Fibroblast of skin of left biceps (primary cell): ENCODE measurements at places on chromosomes 7 and 10.

DNA sequence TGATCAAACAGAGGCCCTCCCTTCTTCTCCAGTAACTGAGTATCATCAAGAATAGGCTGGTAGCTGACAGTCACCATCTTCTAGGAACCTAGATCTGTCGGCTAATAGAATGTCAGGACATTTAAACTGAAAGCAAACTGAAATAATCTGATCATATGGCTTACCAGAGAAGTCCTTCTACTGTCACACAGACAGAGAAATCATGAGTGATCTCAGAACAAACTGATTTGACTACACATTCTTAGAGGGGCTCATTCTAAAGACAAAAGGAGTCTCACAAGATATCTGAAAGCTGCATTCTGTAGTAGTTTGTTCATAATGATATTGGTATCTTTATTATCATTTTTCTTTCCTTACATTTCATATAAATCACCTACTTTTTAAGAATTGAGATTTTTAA, 130.9 kb upstream of the ADCY1 start:
- no peak for DNase-seq

- no peak for DNase-seq
Measured at GRCh38 chr10:31792745-31793144, 135.9 kb downstream of the ARHGAP12 start.

GRCh38 chr7:100602889-100603725, 944 bp downstream of the PCOLCE start:
- peak; percentile 88 for DNase-seq

GRCh38 chr7:84837405-84837804, 349.5 kb downstream of the SEMA3D start:
- DNase-seq: peak; percentile 66

GRCh38 chr7:40916813-40917212, 782.0 kb downstream of the SUGCT start:
- DNase-seq: no peak
